DND-41 (cell line): ENCODE measurements at places on chromosomes 3 and 15.

DNA sequence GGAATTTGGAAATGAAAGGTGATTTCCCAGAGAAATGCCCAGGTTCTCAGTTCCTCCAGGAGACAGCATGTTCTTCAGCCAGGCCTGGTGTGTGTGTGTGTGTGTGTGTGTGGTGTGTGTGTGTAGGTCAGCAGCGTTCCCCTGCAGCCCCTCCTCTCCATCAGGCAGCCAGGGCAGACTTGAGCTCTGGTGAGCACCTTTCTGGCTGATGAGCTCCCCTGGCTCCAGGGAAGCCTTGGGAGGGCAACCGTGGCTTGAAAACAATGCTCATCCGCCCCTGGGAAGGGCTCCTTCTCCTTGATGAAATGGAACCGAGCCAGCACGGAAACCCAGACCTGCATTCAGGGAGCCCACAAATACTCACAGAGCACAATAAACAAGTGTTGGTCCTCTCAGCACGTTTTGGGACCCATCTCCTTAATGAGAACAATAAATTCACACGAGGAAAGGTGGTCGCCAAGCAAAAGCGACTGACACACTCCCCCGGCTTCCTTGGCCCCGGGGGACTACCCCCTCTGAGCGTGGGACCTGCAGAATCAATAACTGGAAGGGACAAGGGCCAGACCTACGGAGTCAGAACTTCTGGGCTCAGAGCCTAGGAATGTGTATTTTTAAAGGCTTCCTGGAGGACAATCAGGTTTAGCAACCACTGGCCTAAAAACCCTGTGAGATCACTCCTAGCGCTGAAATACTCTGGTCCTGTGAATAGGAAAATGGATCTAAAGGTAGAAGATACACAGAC is 38.6 kb upstream of the HES1 start:
- DNase-seq, result no peak

GRCh38 chr3:11136830-11137626 is 17.3 kb upstream of the HRH1 start:
- no peak for DNase-seq

DNA sequence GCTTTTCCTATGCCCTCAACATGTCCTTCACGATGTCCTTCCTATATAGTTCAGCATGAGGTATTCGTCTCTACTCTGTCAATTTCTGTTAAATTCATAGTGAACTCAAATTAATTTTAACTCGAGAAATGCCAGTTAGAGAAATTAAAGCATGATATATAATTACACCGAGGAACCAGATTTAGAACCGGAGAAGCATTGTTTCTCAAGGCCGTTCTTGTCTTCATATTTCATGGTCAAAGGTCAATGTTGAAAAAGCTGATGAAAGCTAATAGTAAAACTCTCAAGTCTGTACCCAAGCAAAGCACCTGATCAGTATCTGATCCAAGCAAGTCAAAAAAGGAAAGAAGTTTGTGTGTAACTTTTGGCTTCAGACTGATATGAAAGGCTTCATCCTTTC is 163.8 kb downstream of the ZBTB20 start:
- no peak for DNase-seq

GRCh38 chr3:155608228-155608920 is 136.5 kb downstream of the PLCH1 start:
- no peak for DNase-seq

GRCh38 chr15:70519004-70519365 is 244.4 kb downstream of the UACA start:
- DNase-seq, result no peak

DNA sequence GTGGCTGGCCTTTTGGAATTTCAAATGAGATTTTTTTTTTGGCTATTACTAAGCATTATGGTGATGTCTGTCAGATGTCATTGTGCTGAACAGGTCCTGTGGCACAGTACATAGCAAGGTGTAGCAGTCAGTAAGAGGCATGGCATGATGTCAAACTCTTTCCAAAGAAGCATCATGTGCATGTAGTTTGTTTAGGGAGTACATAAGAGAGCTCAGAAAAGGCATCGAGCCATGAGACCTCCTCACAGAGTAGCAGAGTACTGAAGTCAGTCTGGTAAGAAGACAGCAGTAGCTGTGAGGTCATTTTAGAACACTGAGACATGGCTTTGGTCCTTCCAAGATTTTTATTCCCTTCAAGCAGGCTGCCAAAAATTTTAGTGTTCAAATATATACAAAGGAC is 134.9 kb upstream of the SPRED1 start:
- no peak for DNase-seq

- DNase-seq, result no peak
Observed at GRCh38 chr15:58243070-58243469, 104.9 kb downstream of the AQP9 start.

DNA sequence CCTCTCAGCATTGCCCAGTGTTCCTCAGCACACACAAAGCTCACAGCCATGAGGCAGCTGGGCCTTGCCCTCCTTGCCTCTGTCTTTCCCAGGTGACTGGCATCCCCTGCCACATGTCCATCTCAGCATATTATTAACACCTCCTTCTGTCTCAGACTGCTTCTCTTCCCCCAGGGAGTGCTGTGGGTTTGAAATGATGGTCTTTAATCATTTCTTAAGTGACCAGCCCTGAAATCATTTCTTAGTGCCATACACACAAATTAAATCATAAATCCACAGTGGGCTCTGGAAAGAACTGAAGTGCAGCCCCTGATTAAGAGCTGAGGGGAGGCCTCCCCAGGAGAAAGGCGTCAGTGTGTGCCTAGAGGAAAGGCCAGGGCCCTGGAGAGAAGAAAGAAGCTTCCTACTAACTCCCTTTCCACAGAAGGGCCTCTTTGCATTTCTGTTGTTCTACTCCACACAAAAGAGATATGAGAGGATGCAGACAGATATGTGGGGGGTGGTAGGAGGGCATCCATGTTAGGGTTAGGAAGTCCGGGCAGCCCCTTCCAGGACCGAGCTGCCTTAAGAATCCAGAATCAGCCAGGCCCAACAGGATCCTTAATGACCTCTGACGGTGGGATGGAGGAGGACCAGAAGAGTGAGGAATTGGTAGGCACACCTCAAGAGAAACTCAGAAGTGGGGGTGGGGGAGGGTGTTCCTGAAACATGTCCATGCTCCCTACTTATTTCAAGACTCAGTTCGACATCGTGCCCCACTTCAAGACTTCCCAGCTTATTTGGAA is 290.8 kb downstream of the EPHB1 start:
- DNase-seq, result no peak

DNA sequence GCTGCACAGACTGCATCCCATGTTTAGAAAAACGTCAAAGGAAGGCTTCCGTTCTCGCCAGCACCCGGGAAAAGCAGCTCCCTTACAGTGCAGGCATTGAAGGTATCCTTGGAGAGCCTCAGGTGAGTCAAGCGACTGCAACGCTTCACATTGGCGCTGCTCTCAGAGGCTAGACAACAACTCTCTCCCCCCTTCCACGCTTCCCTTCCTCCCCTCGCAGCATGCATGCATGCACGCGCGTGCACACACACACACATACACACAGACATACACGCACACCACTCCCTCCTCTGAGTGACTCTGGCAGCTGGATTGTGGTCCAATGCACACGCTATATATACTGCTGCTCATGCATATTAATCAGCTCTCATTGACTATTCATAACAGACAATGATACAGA is 191.1 kb downstream of the PDZRN3 start:
- no peak for DNase-seq

DNA sequence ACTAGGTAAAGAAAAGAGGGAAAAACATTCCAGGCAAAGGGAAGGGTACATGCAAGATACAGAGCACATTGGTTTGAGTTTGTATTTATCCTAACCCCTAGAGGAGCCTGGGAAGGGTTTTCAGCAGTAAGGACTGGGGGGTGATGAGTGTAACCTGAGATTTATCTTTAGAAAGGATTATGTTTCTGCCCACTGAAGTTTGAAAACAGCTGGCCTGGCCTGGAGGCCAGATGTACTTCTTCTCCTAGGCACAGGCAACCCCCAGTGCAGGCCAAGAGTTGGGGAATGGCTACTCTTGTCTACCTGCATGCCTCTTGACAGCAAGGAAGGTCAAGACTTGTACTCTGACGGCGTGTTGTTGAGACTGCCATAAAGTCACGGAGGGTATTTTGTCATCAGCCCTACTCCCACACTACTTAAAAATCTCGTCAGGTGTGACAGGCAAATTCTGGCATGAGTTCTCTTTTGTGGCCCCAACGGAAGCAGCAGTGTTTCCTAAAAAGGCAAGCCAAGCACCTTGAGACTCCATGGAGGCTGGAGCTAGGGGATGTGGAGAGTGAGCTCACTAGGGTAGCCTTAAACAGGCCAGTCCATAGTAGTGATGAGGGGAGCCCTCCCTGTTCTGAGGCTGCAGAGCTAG is 241.5 kb upstream of the WNT5A start:
- DNase-seq, result no peak

- DNase-seq, result peak; percentile 30
Observed at GRCh38 chr3:194488055-194488742, 1.4 kb upstream of the ATP13A3 start.

GRCh38 chr15:66679657-66680108 is 22.4 kb upstream of the SMAD6 start:
- no peak for DNase-seq

GRCh38 chr3:194069421-194070219 is 66.3 kb upstream of the HES1 start:
- no peak for DNase-seq

DNA sequence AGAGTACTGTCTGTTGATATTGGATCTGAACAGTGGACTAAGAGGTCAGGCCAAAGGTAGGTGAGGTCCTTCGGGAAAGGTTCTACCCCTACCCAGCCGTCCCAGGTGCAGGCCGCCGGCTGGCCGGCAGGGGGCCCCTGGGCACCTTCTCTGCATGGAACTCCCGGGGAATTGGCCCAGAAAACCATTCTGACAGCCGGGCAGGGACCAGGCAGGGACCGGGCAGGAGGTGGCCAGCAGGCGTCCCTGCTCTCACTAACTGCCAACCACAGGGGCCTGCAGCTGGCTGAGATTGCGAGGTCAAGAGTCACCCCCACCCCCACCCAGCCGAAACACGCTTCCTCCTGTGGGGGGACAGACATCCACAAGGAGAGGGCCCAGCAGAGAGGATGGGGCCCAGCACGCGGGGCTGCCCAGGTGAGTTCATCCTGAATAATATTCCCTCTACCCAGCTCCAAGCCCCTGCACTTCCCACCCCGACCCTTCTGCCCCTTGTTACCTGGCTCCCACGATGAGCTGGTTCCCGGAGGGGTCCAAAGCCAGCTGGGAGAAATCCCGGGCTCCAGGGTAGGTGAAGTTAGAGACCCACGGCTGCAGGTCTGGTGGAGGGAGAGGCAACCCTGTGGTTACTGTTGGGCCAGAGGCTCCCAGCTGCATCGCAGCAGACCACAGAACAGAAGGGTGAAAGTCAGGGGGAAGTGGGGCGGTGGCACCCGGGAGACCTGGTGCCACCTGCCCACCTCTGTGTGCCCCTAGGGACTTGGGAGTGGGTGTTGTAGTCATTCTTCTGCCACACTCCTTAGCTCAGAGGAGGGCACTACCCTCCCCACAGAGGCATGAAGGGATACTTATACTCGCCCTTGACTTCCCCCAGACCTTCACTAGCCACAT is 84.4 kb downstream of the SEMA5B start:
- DNase-seq, result peak; percentile 19

DNA sequence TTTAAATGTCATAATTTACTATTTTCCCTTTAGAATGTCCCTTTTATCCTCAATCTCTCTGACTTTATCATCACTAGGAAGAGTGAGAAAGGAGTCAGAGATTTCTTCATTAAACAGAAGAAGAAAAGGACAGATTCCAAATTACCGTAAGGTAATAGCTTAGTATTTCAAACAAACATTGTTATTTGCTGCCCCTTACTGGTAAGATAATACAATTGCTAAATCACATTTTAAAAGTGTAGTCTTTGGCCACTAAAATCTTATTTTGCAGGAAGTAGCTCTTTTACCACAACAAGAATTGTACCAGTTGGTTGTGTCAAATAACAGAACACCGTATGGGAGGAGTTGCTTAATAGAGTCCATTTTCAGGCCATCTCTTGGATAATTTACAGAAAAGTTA is 53.7 kb downstream of the CGGBP1 start:
- no peak for DNase-seq

GRCh38 chr3:58565621-58566397 is 11.4 kb downstream of the FAM107A start:
- DNase-seq, result peak; percentile 19

DNA sequence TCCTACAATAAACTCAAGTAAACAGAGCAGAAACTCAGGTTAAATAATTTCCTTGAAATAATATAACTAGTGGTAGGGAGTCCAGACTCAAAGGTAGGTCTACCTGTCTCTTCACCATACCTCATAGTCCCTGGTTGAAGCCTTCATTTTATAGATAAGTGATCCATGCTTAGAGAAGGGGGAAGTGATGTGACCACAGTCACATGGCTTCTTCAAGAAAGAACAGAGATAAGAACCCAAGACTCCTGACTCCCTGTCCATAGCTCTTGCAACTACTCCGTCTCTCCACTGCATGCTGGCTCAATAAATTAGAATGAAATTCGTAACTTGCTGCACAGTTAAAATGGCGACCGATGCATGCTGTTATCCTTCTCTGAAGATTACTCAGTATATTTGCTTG is 11.0 kb upstream of the C15orf61 start:
- no peak for DNase-seq

DNA sequence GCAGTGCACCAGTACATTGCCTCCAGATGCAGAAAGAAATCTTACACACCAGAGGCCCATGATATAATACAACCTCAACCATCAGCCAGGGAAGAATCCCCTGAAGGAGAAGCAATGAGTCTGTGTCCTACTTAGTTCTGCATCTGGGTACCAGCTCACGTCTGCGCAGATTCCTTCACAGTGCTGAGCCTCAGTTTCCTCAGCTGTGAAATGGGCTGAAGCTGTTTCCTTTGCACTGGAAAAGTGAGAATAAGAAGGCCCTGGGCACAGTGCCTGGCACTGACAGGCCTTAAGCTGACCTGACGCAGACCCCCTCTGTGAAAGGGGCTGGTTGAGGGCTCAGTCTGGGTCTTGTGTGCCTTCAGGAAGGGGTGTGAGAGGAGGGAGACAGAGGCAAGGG is 20.7 kb downstream of the ATP2B2 start:
- no peak for DNase-seq

DNA sequence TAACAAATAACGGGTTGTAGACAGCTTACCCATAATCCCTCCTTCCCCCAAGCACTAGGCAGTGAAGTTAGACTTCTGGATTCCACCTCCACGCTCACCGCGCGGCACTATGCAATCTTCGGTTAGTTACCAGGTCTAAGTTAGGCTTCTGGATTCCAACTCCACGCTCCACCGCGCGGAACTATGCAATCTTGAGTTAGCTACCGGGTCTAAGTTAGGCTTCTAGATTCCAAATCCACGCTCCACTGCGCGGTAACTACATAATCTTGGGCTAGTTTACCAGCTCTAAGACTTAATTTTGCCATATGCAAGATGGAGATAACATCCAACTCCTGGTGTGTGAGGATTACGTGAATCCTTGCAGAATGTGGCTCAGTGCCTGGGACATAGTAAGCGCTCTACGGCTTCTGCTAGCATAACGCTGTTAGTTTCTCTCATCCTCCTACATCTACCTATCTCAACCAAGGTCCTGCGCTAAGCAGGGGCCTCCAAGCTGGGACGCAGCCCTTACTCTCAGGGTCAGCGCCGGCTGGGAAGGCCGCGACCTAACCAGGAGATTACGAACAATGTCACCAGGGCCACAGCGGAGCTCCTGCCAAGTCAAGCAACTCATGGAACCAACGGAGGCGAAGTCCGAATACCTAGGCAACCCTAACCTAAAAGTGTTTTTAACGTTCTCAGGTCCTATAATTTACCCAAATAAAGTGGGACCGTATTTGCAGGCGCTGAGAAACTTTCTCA is 497 bp upstream of the RPLP1 start:
- peak; percentile 44 for DNase-seq
